ENCODE measurements at places on chromosomes 7 and 10.

DNA sequence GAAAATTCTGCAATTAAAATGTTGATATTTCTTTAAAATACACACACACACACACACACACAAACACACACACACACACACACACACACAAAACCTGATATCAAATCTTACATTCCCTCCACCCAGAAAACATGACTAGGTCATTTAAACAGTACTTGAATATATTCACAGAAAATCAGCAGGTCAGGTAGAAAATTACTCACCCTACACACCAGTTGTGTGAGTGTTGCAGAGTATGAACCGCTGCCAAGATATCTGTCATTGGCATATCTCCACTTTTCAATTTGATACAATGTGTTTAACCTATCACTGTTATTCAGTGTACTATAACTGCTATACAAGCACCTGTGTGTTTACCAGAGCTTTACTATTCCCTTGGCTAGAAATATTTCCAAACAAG, 283.6 kb upstream of the LRRTM3 start:
- DNase-seq: no peak

- peak; percentile 65 for DNase-seq
These were observed 45.7 kb upstream of the RBM33 start for GRCh38 chr7:155598810-155599210.

DNA sequence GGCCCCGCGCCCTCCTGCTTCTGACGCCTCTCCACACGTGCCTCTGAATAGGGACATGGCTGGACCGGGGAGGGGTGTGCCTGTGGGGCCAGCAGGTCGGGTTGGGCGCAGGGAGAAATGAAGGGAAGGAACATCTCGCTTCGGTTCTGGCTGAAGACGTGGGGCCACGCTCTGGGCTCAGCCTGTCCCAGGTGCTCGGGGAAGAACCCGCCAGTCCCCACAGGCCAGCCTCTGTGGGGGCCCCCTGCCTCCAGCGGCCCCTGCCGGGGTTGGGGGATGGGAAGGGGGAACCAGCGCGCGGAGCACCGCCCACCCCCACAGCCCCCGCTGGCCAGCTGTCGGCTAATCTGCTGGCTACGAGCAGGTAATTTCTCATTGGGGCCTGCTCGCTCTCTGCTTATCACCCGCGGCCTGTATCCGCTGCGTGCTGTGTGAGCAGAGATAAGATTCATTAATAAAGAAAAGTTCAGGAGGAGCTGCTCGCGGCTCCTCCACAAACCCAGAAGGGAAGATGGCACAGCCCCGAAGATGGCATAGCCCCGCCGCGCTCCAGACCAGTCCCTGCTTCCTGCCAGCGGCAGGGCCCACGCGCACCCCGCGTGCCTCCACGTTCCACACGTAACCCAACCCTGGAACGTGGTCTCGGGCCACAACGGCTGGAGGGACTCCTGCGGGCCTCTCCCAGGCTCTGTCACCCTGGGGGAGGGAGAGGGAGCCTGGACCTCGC, 186.2 kb downstream of the ELFN1 start:
- DNase-seq: no peak

GRCh38 chr7:78134256-78134655, 335.7 kb downstream of the PHTF2 start:
- DNase-seq: peak; percentile 26

DNA sequence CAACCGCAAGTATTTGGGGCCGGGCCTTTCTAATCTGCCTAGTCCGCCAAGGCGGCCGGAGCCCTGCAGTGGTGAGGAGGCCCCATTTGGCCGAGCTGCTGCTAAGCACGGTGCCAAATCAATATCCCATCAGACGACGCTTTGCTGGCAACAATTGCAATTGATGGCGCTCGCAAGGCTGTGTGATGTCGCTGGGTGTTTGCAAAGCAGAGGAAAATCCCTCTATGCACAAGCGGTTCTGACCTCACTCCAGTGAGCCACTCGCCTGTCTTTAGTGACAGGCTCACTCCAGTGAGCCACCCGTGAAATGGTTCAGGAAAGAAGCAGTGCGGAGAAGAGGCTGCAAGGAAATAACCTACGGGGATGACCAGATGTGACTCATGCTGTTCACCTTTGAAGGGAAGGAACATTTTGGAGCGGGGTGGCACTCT, 18.3 kb upstream of the PDE1C start:
- DNase-seq: no peak

DNA sequence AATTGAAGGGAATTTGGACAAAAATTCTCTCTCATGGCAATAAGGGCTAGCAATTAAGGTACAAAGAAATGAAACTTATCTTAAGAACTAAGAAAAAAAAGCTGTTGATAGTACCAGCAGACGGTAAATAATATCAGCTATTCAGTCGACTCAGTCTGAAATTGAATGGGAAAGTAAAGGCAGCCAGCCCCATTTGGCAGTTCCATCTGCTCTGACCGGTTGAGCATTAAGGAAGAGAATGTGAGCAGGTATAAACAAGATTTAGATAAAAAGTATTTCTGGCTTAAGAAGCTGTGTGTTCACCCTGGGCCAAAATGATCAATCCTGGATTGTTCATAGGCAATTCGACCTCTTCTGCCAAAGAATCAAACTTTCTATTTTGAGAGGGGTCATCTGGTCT, 154.6 kb upstream of the NPVF start:
- no peak for DNase-seq

DNA sequence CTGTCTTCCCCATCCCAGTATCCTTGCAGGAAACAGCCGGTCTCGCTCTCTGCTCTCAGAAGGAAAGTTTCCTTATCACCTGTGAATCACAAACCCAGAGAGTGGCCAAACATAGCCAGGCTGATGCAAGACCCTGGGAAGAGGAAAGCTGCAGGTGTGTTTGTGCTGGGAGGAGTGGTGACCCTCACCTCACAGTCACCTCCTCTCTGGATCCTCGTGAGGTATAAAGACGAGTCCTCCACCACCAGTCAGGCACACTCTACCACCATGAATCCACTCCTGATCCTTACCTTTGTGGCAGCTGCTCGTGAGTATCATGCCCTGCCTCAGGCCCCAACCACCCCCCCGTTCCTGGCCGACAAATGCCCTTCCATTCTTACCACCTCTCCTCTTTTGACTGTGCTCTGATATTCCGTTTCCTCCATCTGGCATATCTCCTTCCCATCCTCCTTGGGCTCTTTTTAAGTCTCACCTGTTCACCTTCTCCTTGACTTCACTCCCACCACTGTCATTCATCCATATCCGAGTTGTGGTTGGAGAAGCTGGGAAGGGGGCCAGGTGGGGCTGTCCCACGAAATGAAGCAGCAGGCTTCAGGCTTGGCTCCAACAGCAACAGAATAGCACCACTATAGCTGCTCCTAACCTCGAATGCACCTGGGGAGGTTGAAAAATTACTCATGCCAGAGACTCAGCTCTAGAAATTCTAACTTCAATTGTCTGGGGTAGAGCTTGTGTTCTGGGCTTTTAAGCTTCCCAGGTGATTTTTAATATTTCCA, at the start of gene PRSS1:
Gene PRSS1 (plus strand): TSS at position 255 of the 776 bp plus-strand sequence. CDS start 13 bp downstream, at position 268.
- DNase-seq: no peak

- DNase-seq: no peak
These were observed 73.7 kb downstream of the GAD2 start for GRCh38 chr10:26290236-26290635.

DNA sequence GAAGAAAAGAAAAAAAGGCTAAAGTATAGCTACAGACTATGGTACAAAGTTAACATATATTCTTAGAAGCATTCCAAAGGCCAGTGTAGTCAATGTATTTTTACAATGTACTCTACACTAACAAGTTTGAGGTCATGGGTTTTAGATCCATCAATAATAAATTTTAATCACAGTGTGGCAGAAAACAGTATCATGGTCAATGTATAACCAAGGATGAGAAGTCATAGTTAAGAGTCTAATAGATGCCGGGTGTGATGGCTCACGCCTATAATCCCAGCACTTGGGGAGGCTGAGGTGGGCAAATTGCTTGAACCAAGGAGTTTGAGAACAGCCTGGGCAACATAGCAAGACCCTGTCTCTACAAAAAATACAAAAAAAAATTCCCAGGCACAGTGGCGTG, 53.1 kb downstream of the SLC16A12 start:
- DNase-seq: no peak

- DNase-seq: no peak
These were observed 18.5 kb downstream of the HYAL4 start for GRCh38 chr7:123863461-123863860.

- no peak for DNase-seq
These were observed 30.8 kb upstream of the SMNDC1 start for GRCh38 chr10:110335314-110336064.

- no peak for DNase-seq
These were observed 9.3 kb downstream of the GIMAP7 start for GRCh38 chr7:150524018-150524417.

- no peak for DNase-seq
These were observed 118.9 kb downstream of the CDK14 start for GRCh38 chr7:90715067-90715466.
